ENCODE measurements at places on chromosomes 13 and 19.

- no peak for DNase-seq
Observed at GRCh38 chr13:97761796-97762540, 191.5 kb upstream of the IPO5 start.

DNA sequence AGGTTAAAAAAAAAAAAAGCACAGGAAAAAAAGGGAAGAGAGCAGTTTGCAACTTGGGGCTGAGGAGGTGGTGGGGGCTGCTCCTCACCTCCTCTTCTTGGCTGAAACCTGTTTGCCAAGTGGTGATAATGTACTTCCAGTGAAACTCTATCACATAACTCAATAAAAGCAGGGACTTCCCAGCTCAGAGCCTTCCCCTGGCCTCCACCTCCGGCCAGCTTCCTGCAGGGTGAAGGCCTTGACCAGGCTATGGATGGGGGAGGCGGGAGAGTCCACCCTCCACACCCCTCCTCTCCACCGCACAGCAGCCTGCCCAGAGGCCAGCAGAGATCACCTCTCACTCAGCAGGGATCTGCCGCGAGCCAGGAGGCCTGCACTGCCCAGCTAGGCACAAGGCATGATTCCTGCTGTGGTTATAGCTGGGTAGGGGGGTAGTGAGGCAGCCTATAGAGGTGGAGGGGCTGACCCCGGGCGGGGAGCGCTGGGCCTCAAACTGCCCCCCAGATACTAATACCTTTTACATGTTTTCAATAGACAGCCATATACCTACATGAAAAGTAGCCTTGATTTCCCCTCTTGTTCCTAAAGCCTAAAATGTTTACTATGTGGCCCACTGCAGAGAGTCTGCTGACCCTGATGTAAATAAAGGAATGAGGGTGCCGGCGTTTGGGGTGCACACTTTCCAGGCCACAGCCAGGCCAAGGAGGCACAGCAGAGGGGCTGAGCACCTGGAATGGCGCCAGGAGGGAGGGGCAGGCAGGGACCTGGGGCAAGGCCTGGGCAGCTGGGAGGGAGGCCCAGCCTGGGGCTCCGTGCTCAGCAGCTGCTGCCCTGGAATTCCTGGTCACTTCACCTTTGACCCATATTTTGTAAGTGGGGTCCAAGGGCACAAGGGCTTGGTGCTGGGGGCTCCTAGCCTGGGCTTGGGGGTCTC lies 10.3 kb downstream of the ZNF787 start:
- DNase-seq: no peak

DNA sequence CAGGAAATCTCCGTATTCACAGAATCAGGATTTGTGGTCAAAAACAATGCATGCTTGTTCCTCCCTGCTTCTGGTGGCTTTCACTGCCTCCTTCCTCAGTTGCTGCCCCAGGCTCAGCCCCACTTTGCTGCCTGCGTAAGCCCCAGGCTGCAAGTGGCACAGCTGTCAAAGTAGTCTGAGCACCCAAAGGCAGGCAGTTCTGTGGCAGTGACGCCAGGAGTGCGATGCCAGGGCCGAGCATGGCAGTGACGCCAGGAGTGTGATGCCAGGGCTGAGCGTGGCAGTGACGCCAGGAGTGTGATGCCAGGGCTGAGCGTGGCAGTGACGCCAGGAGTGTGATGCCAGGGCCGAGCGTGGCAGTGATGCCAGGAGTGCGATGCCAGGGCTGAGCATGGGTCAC lies 77.3 kb upstream of the GPR183 start:
- no peak for DNase-seq

GRCh38 chr13:94251831-94252608 lies 227.5 kb downstream of the DCT start:
- no peak for DNase-seq

DNA sequence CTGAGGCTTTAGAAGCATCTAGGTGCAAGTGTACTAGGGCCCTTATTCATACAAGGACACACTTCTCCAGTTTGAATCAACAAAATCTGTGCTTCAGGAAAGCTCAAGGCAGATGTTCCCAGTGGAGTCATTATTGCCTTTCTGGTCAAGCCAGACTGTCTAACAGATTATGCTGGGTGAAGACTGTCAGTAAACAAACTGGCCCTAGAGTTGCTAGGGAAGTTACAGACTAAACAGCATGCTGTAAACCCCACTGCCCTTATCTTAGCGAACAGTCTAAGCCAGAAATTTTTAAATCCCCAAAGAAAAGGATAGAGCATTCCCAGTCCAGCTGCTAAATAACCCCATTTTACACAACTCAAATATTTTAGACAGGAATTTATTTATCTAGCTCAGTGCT lies 1701.3 kb upstream of the PRR20A start:
- no peak for DNase-seq

GRCh38 chr13:107450431-107450830 lies 764.9 kb downstream of the LIG4 start:
- DNase-seq: no peak

GRCh38 chr19:16202320-16203255 lies 4.9 kb downstream of the AP1M1 start:
- DNase-seq: no peak

DNA sequence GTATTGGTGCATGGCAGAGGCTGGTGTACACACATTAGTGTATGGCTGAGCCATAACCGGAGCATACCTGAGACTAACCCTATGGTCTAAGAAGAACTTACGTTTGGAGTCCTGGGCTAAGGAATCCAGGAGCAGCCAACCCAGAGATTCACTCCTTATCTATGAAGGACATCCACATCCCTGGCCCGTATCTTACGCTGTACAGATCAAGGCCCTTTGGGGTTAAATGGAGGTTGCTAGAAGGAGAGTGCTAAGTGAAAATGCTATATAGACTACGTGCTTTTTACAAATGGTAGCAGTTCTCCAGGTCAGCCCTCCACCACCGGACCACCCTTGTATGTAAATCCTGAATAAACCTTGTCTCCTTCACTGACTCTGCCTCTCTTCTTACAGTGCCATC lies 1.9 kb upstream of the SUGT1 start:
- no peak for DNase-seq

DNA sequence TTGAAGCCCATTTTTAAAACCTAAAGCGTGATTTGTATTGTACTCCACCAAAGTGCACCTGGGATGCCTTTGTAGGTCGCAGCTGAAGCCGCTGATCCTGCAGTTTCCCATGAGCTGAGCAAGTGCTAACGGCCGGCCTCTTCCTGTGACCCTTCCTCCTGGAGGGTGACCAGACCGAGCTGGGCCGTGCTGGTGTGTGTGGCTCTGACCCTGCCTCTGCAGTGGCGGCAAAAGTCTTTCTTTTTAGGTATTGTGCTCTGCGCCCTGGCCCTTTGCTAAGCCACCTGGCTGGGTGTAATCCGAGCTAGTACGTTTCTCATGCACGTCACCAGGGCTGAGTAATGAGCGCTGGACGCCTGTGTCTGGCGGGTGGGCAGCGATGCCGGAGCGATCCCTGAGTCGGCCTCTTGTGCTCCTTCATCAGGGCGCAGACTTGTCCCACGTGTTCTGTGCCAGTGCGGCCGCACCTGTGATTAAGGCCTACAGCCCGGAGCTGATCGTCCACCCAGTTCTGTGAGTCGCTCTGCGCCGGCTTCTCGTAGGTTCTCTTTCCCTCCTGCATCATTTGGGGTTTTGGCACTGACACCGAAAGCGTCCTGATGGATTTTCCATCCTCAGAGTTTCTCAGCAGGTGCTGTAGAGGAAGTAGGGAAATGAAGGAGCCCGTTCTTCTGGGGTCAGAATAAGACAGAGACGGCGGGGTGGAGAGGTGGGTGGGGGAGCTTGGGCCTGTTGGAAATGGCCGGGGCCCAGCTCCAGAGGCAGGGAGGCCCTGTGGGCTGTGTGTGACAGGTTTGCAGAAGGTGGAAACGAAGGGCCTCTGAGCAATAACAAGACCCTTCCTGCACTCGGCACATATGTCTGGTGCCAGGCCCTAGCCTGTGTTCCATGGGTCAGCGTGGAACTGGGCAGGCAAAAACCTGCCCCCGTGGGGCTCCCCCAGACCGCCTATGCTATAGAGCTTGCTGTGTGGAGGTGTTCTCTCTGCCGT lies 9.7 kb downstream of the NAXD start:
- no peak for DNase-seq

GRCh38 chr19:49142866-49143335 lies 12.3 kb downstream of the HRC start:
- DNase-seq: peak; percentile 77

DNA sequence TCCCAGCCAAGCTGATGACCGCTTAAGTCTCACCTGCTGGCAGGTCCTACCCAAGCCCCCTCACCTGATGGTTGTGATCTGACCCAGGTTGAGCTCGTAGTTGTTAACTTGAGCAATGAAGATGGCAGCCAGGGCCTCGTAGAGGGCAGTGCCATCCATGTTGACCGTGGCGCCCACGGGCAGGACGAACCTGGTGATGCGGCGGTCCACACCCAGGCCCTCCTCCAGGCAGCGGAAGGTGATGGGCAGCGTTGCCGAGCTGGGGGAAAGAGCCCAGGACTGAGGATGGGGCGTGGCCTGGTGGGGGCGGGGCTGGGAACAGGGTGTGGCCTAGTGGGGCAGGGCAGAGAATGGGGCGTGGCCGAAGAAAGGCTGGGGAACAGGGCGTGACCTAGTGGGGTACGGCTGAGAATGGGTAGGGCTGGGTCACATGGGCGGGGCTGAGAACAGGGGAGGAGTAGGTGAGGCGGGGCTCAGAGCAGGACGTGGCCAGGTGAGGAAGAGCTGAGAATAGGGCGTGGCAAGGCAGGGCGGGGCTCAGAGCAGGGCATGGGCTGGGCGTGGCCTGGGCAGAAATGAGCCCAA lies 12.9 kb downstream of the OR7C2 start:
- no peak for DNase-seq

GRCh38 chr19:18790566-18791314 lies at the start of gene COMP:
TSS of gene COMP (minus strand) at chr19:18791305. CDS start at chr19:18791269, 36 bp downstream.
- no peak for DNase-seq

DNA sequence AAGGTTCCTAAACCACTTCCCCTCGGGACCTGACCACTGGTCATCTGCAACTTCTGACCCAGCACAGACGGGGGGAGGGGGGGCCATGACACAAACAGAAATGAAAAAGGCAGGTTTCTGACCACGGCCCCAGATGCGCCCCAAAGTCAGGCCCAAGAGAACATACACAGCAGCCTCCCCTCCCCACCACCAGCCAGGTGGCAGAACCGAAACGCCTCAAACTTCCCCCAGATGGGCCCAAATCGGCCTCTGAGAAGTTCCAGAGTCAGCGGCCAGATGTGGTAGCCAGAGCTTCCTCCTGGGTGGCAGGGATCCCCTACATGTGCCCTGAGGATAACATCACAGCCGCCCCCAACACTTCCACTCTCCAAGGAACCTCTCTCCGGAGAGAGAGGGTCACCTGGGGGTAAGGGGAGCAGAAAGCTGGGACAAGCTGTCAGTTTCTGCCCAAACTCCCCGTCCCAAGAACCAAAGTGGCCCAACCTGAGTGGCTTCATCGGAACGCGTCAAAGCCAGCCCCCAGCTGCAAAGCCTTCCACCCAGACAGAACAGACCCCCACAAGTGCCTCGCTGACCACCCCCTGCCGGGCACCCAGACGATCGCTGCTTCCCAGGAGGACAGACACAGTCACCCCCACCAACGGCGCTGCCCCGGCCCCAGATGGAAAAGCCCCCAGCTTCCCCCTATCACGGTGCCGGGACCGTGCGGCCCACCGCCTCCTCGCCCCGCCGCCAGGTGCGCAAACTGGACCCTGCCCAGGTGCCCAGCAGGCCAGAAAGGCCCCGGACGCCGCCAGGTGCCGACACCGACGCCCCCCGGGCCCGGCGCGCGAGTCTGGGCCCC lies 800 bp downstream of the ELL start:
- no peak for DNase-seq

- no peak for DNase-seq
Observed at GRCh38 chr13:48412881-48413351, at the start of gene LPAR6. TSS of gene LPAR6 (minus strand) at chr13:48413113. CDS start at chr13:48412423, 690 bp downstream.

GRCh38 chr19:50344661-50345318 lies 15.6 kb upstream of the KCNC3 start:
- no peak for DNase-seq

GRCh38 chr13:111061358-111062045 lies 53.6 kb upstream of the ARHGEF7 start:
- no peak for DNase-seq

- peak; percentile 3 for DNase-seq
Observed at GRCh38 chr13:75312884-75313520, 169.0 kb downstream of the TBC1D4 start.

DNA sequence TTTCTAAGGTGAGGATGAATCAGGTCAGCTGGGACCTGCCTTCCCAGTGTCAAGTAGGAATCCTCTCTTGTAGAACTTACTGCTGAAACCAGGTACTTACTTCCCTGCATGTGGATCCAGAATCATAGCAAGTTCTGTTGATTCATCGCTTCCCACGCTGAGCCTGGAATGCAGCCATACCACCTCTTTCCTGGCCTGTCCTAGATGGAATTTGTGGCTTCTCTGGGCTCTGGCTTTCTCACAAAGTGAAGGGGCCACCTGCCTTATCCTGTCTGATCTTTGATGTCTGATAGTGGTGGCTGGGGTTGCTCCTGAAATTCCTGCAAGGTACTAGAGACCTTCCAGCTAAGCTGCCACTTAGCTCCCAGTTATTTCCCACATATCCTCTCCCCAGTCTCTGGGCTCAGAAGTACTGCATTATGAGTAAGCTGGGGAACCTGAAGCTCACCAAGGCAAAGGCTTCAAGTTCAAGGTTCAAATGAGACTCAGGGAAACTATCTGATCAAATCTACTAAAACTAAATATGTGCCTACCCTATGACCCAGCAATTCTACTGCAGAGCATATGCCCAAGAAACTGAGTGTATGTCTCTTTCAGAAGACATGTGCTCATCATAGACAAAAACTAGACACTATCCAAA lies 103.5 kb downstream of the SUCLA2 start:
- DNase-seq: peak; percentile 74

DNA sequence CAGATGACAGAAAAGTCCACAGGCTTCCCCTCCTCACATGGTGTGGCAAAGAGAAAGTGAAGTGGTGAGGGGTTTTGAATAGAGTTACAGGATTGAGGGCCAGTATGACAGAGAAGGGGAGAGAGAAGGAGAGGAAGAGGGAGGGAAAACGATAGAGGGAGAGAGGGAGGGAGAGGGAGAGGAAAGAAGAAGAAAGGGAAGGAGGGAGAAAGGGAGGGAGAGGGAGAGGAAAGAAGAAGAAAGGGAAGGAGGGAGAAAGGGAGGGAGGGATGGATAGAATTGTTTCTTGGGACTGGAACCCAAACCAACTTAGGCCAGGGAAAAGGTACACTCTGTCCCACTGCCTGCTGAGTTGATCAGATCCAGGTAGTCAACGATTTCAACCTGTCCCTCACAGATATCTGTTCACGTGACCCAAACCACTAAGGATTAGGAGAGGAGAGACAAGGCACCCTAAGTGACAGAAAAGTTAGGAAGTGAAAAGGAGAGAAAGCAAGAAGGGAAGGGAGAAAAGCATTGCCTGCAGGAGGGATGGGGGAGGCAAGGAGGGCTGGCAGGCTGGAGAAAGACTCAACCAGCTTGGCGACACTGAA lies 8.1 kb upstream of the IGFL3 start:
- DNase-seq: no peak

DNA sequence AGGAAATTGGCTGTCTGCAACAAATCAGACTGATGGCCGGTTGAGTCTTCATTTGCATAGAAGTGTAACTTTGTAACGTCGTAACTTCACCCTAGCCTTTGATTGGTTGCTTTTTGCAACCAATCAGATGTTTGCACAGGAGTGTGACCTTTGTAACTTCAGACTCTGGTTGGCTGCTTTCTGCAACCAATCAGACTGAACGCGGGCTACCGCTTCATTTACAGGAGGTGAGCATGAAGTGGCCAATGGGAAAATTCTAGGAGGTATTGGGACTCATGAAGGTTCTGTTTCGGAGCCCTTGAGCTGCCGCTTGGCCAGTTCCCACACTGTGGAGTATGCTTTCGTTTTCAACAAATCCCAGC lies 441 bp upstream of the ZNF559 start:
- peak; percentile 92 for DNase-seq

GRCh38 chr13:105278943-105279381 lies 1256.5 kb downstream of the EFNB2 start:
- DNase-seq: no peak

All from M059J (cell line).